Stimulated activated CD4-positive, alpha-beta T cell treated with anti-CD3 and anti-CD28 coated beads, TNF-alpha, amount 100 ng/mL, for 1 hour (primary cell): ENCODE measurements at places on chromosomes 16 and 17.

DNA sequence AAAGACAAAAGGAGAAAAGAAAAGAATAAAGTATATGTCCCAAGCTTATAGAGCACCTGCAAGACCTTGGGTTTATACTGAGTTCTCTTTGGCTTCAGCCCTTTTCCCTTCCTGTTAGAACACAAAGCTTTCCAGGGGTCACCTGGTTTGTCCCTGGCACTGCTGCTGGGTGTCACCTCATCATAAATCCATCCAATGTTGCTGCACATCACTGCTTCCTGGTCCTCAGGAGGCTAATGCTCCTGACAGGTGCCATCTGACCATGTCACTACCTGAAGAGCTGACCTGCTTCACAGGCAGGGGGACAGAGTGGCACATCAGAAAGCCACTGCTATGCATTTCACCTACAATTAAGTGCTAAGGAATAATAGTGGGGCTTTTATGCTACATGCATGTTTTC lies 164.6 kb upstream of the ELAC2 start:
- no peak for DNase-seq

- DNase-seq = no peak
Observed at GRCh38 chr16:79393127-79393526, 207.4 kb downstream of the MAF start.

GRCh38 chr16:368388-369158 lies 1.8 kb downstream of the MRPL28 start:
- DNase-seq = no peak

GRCh38 chr16:56198006-56198754 lies 6.9 kb downstream of the GNAO1 start:
- DNase-seq = no peak

DNA sequence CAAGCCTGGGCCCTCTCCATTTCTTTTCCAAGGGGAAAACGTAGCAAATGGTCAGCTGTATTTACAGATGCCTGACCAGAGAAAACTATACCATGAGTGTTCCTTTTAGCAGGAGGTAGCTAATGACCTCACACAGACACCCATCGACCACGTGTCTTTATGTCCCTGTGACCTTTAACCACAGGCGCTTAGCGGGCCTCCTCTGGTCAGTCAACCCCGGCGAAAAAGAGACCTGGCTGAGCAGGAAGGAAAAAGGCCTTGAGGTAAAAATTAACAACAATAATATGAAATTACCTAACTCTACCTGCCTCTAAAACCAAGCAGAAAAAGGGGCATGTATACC lies 9.1 kb downstream of the NUDT16L1 start:
- DNase-seq = no peak

- no peak for DNase-seq
Observed at GRCh38 chr17:11935734-11936406, 61.4 kb downstream of the ZNF18 start.

DNA sequence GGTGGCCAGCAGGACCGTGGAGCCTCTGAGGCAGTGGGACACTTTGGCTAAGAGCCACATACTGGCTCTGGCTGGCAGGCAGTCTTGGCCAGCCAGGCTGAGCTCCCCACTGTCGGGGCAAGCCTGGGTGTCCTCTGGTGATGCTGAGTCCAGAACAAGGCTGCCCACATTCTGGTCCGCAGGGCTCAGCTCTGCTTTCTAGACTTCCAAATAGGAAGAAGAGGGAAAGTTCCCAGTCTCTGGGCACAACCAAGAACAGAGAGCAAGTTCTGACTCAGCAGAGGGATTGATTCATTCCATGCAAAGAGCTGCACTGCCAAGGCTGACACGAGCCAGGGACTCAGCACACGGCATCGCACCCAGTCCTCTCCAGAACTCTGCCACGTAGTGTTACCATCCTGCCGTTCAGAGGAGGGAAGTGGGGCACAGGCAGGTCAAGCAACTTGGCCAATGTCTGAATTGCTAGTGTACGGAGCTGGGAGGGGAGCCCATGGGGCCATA lies 58.9 kb downstream of the NOS2 start:
- DNase-seq = no peak

DNA sequence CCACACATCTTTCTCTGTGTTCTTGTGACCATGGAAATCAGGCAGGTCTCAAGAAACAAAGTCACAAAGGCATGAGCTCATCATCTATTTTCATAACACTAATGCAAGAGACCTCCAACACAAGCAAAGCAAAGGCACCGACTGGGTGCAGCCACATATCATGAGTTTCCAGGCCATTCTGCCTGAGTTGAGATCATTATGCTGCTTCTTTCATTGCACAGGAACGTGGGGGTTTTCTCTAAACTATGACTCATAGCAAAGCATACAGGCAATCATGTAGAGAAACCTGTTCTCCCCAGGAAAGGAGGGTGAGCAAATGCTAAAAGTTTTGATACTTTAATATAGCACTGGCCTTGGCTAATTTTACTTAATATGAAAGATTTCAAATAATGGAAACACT lies 60.7 kb downstream of the GRIN2A start:
- no peak for DNase-seq

DNA sequence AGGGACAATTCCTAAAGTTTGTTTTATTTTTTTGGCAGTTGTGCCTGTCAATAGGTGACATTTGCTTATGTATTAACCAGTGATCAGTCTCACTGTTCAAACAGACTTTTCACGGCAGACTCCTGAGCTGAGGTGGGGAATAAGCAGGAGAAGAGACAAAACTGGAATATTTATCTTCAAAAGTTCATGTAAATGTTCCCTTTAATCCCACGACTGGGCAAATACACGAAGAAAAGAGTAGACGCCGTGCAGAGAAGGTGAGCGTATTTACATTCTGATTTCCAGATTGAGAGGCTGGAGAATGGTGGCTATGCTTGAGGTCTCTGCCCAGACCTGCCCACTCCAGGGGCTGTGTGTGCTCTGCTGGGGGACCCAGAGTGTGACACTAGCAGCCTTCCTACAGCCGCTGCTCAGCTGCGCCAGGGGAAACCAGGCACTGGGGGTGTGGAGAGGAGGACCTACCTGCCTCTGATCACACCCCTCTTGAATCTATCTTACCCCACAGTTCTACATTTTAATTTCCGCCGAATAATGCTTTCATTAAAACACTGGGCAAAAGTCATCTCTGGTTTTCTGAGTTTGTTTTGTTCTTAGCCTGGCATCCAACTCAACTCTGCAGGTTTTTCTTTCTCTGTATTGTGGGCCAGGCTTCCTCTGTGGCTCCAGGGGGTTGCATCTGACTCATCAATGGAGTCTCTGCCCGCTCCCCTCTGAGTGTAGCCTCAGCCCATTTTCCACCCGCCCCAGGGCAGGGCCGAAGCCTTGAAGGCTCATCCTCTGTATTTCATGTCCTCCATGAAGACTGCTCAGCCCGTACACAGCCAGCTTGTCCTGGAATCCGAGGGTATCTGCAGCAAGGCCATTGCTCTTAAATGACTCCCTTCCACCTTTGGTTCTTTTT lies 237.1 kb downstream of the NTN1 start:
- DNase-seq = no peak

GRCh38 chr17:2636169-2636930 lies 42.9 kb downstream of the PAFAH1B1 start:
- no peak for DNase-seq

DNA sequence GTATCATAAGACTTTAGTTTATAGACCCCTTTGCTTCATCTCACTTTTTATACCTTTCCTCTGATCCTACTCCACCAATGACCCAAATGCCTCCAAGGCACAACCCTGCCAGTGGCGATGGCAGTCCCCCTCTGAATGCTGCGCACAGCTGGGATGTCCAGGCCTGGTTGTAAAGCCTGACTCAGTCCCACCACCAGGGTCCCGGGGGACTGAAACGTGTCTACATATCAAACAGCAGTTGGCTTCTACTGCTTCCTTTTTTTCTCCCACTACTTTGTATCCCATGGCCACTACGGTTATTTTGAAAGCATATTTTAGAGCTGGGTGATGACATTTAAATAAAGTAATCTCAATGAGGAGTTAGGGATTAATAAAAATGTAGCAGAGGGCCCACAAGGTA lies 329.8 kb upstream of the PSMD7 start:
- DNase-seq = no peak

- no peak for DNase-seq
Observed at GRCh38 chr17:36529121-36529520, 5.5 kb downstream of the MYO19 start.

- DNase-seq = no peak
Observed at GRCh38 chr16:72841506-72841905, 206.4 kb downstream of the ZFHX3 start.

GRCh38 chr16:1117176-1117900 lies 21.3 kb upstream of the C1QTNF8 start:
- DNase-seq = no peak

DNA sequence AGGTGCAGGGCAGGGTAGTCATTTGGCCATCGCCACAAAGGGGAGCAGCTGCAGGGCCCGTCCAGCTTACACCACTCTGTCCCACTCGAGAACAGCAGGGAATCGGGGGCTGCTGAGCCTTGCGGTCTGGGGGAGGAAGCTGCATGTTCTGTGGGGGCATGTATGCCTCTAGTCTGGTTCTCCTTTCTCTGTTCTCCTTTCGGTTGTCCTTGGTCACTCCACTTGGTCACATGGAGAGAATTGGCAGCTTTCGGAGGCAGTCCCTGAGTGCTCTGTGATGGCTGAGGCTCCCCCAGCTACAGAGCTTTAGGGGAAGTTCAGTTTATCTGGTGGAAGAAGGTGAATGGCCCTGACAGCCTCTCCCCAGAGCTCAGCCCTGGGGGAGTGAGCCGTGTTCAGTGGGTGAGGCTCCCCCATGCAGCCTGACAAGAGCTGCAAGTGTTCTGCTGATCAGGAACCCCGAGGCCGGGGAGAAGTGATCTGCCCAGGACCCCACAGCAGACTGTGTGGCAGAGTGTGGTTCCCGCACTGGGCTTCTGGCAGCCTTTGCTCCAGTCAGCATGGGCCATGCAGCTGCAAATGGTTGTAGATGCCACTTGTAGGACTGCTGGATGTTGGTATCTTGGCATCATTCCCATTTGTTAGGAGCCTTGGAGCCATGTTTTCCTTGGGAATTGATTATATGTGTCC lies 22.3 kb upstream of the SMPD3 start:
- DNase-seq = no peak

GRCh38 chr17:570388-570787 lies 144.3 kb downstream of the VPS53 start:
- DNase-seq = no peak

GRCh38 chr16:27383556-27384243 lies 18.3 kb upstream of the IL21R start:
- DNase-seq = no peak

- DNase-seq = no peak
Observed at GRCh38 chr17:491086-492021, 138.7 kb upstream of the RPH3AL start.

GRCh38 chr17:46732160-46732559 lies 86.3 kb downstream of the WNT3 start:
- DNase-seq = no peak

- DNase-seq = no peak
Observed at GRCh38 chr17:80991645-80992076, at the start of gene CHMP6. CHMP6 (plus strand) TSS chr17:80991841; CDS start chr17:80991919, 78 bp downstream.

GRCh38 chr17:47288531-47289116 lies 35.0 kb downstream of the ITGB3 start:
- DNase-seq = no peak

DNA sequence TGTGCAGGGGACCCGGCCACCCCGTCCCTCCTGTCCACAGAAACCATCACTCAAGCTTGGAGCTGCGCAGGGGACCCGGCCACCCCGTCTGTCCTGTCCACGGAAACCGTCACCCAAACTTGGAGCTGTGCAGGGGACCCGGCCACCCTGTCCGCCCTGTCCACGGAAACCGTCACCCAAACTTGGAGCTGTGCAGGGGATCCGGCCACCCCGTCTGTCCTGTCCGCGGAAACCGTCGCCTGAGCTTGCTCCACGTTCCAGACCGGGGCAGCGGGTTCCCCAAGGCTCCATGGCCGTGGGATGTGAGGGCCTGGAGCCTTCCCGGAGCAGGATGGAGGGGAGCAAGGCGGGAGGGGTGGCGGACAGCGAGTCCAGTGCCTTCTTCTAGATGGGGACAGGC lies 25.2 kb downstream of the SOX8 start:
- no peak for DNase-seq

GRCh38 chr17:40063187-40063771 lies 514 bp downstream of the THRA start:
- DNase-seq = no peak

DNA sequence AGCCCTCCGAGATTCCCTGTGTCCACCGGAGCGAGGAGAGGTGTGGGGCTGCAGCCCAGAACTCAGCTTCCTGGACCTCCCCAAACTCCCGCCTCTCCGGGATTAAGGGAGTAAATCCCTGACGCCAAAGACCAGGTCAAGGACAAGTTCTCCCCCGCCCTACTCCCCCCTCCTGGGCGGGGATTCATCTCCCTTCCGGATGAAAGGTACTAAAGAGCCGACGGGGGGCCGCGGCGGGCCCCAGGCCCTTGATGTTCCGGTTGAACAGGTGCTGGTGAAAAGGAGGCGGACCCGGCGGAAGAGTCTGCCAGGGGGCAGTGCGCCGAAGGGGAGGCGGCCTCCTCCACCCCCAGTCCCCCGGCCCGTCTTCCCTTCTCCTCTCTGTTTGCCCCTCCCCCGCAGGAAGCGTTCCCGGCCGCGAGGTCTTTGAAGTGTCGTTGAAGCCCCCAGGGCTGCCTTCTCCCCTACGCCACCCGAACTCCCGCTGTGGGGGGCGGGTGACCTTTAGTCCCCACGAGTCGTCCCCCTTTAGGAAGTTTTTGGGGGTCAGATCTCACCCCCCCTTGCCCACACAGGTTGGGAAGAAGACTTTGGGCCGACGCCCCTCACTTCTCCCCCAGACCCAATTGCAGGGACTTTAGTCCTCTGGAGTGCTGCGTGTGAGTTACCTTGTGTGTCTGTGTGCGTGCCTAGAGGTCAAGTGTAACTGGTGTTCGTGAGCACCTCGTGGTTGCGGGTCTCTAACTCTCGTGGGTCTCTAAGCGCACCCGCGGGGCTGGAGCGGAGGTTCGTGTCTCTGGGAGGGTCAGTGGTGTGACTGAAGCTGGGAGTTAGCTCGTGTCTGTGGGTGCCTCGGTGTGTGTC lies 1.1 kb upstream of the MLLT6 start:
- peak; percentile 79 for DNase-seq

GRCh38 chr16:381789-382717 lies at the start of gene PGAP6:
PGAP6 (minus strand) TSS chr16:381978; CDS start chr16:381821, 157 bp downstream.
- DNase-seq = no peak

GRCh38 chr16:30567991-30568638 lies 3.4 kb downstream of the ZNF688 start:
- DNase-seq = peak; percentile 22

DNA sequence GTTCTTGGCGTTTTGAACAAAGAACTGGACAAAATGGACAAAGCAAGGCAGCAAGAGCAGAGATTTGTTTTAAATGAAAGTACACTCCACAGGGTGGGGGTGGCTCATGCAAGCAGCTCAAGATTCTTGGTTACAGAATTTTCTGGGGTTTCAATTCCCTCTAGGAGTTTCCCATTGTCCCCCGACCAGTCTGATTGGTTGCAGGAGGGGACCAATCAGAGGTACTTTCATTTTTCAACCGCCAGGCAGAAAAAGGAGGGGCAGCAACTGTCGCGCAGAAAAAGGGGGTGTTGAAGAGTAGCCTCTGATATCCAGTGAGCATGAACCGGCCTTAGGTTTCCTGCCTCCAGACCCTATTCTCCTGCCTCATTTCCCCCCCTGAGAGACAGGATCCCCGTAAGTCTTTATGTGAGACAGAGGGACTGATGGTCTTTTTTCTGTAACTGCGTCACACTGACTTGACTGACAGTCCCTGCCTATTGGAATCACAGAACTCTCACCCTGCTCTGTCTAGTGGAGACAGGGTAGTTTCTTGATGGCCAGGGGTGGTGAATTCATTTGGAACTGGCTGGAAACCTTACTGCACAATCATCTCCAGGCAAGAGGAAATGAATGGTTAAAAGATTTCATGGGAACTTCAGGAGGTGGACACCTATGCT lies 59.4 kb upstream of the ALOX12 start:
- no peak for DNase-seq
